SK-N-MC (cell line): ENCODE measurements at places on chromosomes 12 and 14.

DNA sequence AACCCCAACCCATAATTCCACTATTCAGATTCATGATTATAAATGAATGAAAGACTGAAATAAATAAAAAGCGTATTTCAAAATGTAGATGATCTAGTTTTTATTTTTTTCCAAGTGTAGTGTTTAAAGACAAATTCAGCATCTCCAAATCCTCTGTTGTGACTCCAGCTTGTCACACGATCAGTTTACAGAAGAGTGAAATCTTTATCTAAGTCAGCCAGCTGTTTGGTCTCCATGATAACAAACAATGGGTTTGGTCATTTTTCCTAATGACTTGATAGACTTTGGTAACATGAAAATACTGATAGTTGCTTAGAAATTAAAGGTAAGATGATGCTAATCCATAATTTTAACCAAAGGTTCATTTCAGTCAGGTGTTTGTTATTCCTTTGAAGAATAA lies 114.5 kb upstream of the RASSF8 start:
- DNase-seq = no peak

DNA sequence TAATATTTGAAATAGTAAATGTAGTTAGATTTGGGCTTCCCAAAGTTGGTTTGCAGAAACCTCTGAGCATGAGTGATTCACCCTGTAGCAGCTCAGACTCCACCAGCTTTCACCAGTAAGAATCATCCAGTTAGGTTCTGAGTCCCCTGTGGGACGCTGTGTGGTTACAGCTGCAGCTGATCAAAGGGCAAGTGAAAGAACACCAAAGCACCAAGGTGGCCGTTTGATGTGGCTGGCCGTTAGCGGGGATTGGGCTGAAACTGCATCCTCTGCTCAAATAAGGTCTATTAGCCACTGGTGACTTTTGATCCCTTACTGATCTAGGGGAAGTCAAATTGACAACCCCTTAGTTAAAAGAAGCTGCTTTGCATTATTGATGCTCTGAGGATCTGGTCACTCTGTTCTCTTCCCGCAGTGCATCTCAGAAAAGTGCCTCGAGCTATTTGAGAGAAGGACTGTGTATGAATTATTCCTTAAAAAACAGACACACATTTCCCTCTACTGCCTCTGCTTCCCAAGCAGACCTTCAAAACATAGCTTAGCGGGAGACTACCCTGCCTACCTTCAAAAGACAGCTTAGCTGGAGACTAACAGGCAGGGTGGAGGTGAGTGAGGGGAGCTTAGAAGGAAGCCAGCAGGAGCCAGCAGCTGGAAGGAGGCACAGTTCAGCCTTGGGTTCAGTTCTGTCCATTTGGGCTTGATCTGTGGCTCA lies 3.7 kb downstream of the ABHD12B start:
- DNase-seq = no peak

DNA sequence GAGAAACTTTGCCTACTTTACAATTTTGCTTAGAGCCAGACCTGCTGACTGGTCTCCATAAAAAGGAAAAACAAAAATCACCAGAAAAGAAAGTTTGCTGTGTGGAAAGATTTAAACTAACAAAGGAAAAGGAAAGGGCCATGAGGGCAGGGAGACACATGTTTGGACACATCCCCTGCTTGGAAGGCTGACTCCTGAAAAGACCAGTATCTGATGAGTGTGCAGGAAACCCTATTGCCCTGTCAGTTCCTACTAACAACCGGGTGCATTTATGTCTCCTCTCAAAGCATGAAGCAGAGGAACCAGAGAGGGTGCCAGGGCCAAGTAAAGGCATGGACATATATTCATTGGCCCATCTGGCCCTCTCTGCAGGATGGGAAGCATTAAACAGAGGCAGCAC lies 7.0 kb upstream of the STAB2 start:
- no peak for DNase-seq

- no peak for DNase-seq
Observed at GRCh38 chr14:34137001-34137745, 186.3 kb upstream of the EGLN3 start.

GRCh38 chr12:1805441-1806081 lies 14.8 kb upstream of the LRTM2 start:
- DNase-seq = no peak

DNA sequence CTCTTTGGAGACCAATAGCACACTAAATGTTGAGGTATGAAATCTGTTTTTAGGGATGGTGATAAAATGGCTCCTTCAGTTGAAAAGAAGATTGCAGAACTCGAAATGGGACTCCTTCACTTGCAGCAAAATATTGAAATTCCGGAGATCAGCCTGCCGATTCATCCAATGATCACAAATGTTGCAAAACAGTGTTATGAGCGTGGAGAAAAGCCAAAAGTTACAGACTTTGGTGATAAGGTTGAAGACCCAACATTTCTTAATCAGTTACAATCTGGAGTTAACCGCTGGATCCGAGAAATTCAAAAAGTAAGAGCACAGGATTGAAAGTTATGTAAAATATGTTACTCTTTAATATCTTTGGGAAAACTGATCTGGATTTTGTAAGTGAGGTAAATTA lies 15.3 kb downstream of the DYNC1H1 start:
- no peak for DNase-seq

DNA sequence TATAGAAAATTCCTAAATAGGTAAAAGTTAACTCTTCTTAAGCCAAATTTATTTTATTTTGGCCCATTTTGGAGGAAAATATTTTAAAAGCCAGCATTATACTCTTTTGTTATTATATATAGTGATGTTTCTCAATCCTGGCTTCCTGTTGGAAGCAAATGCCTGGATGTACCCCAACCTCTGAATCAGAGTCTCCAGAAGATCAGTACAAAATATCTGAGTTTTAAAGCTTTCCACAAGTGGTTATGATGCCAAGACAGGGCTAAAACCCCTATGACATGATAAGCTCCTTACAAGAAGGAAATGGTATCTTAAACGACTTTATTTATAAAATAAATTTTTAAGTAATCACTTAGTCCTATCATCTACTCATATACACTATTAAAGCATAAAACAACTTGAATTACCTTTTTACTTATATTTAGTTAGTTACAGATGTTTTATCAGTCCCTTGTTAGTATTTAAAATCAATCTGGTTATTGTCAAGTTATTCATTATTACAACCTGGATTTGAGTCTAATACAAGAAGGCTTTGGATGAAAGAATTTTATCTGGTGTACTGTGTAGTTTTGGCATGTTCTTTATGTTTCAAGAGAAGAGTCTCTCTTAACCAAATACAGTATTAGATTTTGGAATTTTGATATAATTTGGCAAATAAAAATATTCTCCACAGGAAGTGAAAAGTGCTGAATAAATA lies 238.1 kb downstream of the SLC2A13 start:
- no peak for DNase-seq

DNA sequence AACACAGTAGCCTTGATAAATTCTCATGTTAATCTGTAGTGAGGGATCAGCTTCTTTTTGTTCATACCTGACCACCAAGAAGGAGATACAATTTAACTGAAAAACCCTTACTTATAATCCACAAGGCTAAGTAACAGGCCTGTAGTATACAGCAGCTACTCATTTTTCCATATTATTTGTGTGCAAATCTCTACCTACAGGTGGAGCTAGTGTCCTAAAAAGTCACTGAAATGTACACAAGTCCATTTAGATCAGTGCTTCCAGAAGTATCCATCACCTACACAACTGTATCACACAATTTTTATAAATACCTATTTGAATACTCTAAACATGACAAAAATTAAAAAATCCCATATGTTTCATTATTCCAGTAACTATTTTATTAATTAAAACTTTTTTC lies 173.2 kb downstream of the SLC35F4 start:
- DNase-seq = peak; percentile 22

DNA sequence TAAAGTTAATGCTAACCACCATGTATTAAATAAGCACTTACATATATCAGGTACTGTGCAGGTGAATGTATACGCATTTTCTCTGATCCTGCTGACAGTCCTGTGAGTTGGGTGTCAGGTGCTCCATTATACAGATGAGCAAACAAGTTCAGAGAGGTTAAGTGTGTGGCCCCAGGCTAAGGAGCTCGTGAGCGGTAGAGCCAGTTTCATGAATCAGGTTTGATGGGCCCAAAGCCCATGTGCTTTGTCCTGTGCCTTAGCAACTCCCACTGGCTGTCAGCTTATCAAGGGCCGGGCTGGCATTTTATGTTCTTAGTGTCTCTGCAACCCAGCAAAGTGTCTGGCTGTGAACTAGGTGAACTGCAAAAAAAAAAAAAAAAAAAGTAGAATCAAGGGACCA lies 701.2 kb upstream of the TBX3 start:
- DNase-seq = no peak

DNA sequence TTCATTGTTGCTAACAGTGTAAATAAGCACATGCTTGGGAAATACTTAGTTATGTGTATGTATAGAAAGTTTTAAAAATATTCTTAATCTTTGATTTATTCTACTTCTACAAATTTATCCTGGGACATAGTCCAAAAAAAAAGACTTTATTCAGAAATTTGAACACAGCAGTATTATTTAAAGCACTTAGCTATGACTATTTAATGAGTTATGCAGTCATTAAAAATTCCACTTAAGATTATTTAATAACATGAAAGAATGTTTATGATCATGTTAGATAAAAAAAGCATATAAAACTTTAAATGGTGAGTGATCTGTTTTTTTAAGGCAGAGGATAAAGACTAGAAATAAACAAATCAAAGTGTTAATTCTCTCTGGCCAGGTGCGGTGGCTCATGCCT lies 78.3 kb downstream of the BAZ1A start:
- DNase-seq = no peak

DNA sequence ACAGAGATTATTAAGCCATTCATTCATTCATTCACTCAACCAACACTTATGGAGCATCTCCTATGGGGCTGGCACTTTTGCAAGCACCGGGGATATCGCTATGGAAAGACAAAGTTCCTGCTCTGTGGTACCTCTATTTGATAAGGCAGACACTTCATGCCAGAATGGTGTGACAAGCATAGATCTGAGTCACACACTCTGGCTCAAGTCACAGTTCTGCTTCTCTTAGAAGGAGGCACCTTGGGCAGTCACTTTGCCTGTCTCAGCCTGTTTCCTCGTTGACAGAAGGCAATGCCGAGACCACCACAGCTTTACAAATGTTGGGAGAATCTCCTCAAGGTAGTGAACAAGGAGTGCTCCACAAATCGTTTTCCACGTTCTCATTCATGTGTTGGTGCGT lies 205.2 kb downstream of the SLC41A2 start:
- DNase-seq = no peak

- DNase-seq = no peak
Observed at GRCh38 chr12:15733136-15733535, 56.1 kb downstream of the EPS8 start.

DNA sequence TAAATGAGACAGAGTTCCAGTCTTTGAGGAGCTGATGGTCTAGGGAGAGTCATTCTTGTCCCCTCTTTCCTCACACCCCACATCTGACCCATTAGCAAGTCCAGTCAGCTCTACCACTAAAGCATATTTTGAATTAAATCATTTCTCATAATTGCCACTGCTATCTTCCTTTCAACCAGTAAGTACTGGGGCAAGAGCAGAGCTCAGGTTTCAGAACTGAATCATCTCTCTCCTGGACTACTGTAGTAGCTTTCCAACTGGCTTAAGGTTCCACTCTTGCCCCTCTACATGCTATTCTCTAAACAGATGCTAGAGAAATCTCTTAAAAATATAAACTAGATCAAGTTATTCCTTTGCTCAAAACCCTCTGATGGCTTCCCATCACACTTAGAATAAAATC lies 218.3 kb downstream of the TTC6 start:
- DNase-seq = no peak

GRCh38 chr12:87338681-87339080 lies 690.5 kb downstream of the C12orf50 start:
- DNase-seq = no peak

- DNase-seq = no peak
Observed at GRCh38 chr14:69287098-69288010, 27.4 kb downstream of the GALNT16 start.
